ENCODE measurements at places on chromosomes 1 and 21.

DNA sequence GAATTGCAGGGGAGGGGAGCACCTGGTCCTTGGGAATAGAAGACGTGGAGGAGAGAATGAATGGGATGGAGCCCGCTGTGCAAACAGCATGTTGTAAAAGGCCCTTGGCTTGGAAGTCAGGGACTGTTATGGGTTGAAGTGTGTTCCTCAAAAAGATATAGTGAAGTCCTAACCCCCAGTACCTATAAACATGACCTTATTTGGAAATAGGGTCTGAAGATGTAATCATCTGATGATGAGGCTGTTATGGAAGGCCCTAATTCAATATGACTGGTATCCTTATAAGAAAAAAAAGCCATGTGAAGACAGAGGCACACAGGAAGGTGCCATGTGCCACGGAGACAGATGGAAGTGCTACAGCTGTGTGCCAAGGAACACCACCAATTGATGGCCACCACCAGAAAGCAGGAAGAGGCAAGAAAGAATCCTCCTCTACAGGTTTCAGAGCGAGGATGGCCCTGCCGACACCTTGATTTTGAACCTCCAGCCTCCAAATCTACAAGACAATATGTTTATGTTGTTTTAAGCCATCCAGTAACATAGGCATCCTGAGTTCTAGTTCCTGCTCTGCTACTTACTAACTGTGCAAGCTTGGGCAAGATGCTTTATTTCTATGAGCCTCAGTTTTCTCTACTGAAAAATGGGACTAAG lies 51.2 kb downstream of the LRRN2 start:
- peak; percentile 48 for DNase-seq

- peak; percentile 61 for DNase-seq
Observed at GRCh38 chr21:39673736-39674135, 61.0 kb downstream of the B3GALT5 start.

- DNase-seq: no peak
Observed at GRCh38 chr21:21188513-21189195, 190.4 kb downstream of the NCAM2 start.

GRCh38 chr1:77511440-77511840 lies 171.0 kb downstream of the ZZZ3 start:
- DNase-seq: no peak

DNA sequence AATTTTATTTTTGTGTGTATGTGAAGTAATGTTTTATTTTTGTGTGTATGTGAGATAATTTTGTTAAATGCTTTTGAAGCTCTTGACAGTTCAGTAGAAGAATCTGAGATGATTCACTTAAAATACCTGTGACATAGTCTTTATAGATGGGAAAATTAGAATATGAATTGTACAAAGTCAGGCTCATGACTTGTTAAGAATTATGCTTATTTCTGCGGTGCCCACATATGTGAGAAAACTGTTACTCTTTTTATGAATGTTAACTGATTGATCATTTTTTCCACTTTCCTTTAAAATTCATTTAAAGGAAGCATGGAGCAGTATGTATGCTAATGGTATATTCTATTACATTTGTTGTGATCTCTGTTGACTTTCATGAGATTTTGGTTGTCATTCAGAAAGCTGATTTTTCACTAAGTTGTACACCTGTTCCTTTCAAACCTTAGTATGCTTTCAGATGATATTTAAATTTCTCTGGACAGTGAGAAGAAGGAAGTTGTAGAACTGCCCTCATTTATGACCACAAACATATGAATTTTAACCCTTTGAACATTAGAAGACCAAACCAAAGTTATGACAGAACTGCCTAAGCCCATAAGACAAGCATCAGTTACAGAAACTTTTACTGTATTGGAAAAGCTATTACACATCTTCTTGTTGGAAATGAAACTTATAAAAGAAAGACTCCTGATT lies 110.1 kb downstream of the POU2F1 start:
- DNase-seq: no peak

DNA sequence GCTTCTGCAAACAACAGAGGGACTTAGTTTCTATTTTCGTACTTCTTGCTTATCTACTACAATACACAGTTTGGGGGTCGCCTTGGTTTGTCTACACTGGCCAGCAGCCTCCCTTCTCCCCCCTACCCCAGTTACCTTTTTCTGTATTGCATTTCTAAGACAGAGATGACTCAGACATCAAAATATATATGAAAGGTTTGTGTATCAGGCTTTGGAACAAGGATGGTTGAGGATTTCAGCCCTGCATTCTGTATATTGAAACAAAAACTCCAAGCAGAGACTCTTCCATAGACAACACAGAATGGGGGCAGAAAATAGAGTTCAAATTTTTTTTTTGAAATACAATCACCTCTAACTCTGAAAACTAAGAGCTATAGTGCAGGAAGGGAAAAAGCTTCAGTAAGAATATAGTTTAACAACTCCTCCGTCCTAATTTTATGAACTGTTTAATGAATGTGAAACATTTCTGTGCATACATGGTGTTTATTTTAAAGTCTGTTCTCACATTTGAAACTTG lies 1.9 kb downstream of the SAMD13 start:
- DNase-seq: no peak

- no peak for DNase-seq
Observed at GRCh38 chr1:12521096-12521495, 96.9 kb downstream of the DHRS3 start.

- DNase-seq: no peak
Observed at GRCh38 chr1:209751627-209752231, 4.1 kb upstream of the TRAF3IP3 start.

- DNase-seq: no peak
Observed at GRCh38 chr1:151367658-151368392, 4.7 kb downstream of the SELENBP1 start.

DNA sequence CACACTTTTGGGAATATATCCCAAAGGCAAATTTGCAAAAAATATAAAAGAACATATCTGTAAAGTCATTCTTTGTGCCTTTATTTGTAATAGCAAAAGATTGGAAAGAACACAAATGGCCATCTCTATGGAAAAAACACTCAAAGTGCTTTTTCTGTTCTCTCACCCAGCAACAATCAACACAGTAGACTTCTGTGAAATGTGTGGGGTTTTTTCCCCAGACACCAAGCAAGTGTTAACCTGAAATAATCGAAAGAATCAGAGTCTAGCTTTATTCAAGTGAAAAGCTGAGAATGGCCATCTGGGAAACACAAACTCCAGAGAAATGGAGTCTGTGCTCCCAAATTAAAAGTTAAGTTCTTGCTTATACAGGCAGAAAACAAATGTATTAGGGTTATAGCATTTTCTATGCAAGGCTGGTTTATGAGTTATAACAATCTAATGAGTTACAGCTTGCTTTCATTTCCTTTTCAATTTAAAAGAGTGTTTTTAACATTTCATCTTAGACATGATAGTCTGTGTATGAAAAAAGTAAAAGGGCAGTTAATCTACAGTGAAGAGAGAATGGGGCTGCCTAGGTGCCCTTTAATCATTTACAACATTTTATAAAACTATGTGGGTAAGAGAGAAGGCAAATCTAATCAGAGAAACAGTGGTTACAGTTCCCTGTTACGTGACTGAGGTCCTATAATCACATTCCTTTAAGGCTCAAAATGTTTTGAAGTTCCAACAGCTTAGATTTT lies 46.6 kb downstream of the SLC30A7 start:
- no peak for DNase-seq

DNA sequence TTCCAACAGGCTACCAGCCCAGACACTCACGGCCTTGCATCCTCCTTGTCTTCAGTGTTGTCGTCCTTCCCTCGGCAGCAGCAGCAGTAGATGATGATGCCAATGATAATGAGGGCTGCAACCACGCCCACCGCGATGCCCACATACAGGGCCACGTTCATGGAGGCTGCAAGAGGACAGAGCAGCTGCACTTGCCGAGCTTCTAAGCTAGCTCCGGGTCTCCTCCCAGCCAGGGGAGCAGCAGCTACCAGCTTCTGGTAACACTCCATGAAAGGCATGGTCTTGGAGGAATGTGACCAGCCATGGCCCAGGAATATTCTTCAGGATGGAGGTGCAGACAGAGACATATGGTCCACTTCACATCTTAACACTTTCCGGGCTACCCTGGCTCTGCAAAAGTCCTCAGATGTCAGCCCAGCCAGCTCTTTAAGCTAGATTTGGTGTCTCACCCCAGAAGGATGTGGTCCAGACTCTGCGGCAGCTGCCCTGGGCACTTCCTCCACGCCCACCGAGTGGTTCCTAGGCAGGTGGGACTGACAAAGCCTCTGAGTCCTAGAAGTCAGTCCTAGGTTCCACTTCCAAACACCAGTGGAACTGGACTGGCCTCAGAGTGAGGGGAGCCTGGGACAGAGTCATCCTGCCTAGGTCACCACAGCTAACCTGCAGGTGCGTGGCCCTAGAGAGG lies 35.1 kb downstream of the GPA33 start:
- no peak for DNase-seq

DNA sequence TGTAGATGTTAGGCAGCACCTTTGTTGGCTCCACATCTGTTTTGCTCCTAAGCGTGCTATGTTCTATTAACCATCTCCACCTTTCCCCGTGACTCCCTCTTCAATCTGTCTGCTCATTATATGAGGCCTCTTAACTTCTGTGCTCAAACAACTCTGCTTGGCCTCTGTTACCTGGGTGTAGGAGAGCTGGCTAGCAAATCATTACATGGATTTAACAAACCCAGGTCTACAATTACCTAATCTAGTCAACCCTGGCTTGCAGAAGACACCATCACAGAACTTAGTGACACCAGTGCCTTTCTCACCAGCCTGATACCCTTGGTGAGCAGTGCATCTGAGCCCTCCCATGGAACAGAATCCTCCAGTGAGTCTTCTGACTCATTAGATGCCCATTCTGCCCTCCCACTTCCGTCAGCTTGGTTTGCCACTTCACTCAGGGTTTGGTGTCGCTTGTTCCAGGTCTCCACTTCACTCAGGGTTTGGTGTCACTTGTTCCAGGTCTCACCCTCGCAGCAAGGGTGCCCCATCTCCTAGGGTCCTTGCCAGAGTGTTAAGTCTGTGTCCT lies 92.0 kb upstream of the KIF26B start:
- no peak for DNase-seq

GRCh38 chr1:154879038-154879421 lies 8.9 kb upstream of the KCNN3 start:
- DNase-seq: peak; percentile 75

GRCh38 chr1:24255226-24255625 lies 63.9 kb upstream of the GRHL3 start:
- no peak for DNase-seq

- no peak for DNase-seq
Observed at GRCh38 chr1:110898734-110899457, 25.9 kb downstream of the CD53 start.

GRCh38 chr1:193031431-193031830 lies 27.7 kb downstream of the UCHL5 start:
- DNase-seq: no peak

GRCh38 chr1:238248356-238248755 lies 357.6 kb upstream of the ZP4 start:
- no peak for DNase-seq

DNA sequence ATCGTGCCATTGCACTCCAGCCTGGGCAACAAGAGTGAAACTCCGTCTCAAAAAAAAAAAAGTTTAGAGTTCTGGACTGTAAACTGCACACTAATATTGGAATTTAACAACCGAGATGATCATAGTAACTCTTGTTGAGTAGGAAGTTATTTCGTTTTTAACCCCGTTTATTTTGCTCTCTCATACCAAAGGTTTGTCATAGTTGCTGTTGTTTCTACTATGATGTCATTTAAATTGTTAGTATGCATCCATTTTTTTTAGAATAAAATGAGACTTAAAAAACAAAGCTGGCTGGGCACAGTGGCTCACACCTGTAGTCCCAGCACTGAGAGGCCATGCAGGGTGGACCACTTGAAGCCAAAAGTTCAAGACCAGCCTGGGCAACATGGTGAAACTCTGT lies 49.3 kb downstream of the DOP1B start:
- DNase-seq: no peak

GRCh38 chr1:1120096-1120495 lies 4.2 kb upstream of the C1orf159 start:
- no peak for DNase-seq

DNA sequence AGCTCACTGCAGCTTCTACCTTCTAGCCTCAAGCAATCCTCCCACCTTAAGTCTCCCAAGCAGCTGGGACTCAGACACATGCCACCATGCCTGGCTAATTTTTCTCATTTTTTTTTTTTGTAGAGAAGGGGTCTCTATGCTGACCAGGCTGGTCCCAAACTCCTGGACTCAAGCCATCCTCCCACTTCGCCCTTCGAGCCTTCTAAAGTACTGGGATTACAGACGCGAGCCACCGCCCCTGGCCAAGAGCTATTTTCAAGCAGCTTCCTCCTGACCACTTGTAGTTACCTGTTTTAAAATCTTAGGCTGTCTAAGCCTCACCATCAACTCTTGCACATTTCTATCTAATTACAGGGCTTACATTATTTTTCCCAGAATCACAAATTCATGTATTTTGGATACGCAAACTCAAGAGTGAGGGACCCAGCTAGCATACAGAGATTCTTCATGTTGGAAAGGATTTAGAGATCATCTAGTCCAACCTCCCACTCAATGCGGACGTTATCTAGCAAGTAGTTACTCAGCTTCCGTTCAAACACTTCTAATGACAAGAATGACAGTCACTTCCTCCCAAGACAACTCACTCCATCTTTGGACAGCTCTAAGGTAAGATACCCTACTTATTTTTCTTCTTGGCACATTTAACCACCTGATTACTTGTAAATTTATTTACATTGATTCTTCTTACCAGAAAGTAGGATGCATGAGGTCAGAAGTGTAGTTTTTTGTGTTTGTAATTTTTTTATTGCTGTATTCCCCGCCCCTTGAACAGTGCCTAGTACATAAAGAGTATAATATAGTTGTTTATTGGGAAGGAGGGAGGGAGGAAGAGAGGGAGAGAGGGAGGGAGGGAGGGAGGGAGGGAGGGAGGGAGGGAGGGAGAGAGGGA lies 65.4 kb downstream of the LUZP1 start:
- no peak for DNase-seq

DNA sequence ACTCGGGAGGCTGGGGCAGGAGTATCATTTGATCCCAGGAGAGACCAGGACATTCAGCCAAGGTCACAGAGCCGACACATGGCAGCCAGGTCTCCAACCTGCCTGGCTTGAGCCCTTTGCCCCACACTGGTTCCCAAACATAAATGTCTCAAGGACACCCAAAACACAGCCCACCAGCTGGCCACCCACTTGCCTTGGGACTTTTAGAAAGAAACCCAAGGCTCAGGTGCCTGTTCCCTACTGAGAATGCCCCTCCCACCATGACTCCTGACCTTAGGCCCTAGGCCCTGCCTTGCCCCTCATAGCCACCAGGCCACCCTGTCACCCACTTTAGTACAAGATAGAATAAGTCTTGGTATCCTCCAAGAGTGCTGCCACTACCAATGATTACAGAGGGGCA lies 41.9 kb upstream of the LRP8 start:
- no peak for DNase-seq

DNA sequence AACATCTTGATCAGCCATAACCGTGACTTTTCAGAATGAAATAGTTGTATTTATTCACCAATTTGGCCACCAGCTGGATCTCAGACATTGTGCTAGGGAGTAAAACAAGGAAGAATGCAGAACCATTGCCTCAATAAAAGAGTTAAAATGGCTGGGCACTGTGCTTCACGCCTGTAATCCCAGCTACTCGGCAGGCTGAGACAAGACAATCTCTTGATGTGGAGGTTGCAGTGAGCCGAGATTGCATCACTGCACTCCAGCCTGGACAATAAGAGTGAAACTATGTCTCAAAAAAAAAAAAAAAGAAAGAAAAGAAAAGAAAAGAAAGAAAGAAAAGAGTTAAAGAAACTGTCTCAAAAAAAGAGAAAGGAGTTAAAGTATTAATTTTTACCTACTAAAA lies 199.5 kb downstream of the TPR start:
- no peak for DNase-seq

GRCh38 chr1:47436304-47436978 lies 1.4 kb upstream of the FOXD2 start:
- peak; percentile 42 for DNase-seq

GRCh38 chr1:148355976-148356375 lies 127.1 kb downstream of the PPIAL4G start:
- no peak for DNase-seq
